ENCODE measurements at places on chromosomes 2 and 18.
A peak's percentile ranks its signal among the peaks of the same experiment; 100 is the strongest.

GRCh38 chr18:378079-378478, 110.2 kb upstream of the THOC1 start:
- no peak for DNase-seq

DNA sequence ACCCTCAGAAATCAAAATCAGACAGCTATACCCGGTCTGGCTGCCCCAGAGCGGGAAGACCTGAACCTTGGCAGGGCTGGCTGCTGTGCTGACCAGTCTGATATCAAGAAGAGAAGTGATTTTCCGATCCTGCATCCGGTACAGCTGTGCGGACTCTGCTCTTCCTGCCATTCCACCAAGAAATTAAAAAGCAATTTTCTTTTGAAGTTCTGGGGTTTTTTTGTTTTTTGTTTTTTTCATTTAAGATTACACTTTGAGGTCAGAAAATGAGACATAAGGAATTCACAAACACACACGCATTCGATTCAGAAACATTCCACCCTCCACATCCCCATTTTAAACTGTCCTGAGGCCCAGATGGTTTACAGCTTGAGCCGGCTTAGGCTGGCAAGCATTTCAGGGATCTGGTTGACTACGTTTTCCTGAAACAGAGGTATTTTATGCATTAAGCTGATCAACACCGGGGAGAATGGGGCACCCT, 156.5 kb downstream of the COL6A3 start:
- DNase-seq: no peak

DNA sequence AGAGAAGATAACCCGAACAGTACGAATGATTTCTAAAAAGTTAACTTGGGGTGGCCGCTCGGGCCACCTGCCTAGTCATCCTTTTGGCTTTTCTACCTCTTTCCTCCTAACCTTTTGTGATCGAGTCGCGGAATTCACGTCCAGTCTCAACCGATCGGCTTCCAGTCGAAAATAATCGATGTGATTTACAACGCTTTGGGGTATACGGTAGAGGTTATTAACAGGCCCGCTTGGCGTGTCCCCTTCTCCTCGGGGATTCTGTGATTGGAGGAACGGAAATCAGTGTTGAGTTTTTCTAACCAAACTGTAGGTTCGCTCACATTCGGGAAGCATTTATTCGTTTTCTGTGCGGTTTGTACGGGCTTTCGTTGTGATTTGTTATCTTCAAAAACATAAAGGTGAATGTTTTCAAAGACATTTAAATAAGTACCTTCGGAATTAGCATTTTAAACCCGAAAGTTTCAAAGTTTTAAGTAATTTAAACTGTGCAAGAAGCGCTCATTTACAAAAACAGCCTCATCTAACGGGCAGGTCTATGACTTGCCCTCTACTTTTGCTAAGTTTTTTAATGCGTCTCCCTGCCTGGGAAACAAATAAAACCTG, 588 bp upstream of the FOXI3 start:
- DNase-seq: peak; percentile 50

GRCh38 chr2:141694180-141694579, 436.6 kb downstream of the LRP1B start:
- no peak for DNase-seq

DNA sequence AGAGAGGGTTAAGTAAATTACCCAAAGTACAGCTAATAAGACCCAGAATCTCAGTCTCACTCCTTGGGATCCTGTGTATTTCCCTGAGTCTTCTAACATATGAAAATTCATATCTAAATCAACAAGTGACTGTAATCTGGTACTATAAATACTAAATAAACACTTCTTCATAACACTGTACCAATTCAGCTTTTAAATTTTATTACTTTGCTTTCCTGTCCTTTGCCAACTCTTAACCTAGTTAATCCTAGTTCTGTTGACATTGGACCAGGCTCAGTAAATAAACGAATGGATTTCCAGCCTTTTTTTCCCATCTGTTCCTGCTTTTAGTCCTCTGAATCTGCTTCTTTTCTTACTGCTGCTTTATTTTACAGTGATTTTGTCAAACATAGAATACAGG, 13.8 kb downstream of the MRPL35 start:
- no peak for DNase-seq

- no peak for DNase-seq
Measured at GRCh38 chr2:119472749-119473148, 41.1 kb downstream of the TMEM37 start.

DNA sequence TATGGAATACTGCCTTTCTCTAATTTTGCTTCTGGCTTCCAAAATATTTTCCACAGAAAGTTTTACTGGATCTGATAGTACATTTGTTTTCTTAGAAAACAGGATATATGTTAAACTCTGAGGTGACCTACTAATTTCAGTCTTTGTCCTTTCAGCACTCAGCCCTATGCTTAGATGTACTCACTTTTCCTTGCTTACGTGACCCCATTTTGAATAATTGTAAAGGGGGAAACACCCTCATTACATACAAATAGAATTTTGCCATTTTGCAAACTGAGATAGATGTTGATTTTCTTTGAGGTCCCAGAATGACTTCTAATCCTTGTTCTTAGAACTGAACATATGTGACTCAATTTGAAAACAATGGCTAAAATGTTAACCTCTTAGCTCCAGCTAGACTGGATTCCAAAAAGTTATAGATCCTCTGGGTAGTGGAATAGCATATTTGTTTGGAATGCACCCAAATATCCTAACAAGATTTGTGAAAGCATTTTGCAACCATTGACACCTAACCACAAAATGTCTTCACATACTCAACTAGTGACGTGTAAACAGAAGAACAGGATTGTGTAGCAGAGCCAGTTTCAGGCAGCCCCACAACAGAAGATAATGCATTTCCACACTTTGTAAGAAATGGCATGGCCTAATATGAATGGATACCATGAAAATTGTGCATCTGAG, 44.8 kb upstream of the EHBP1 start:
- no peak for DNase-seq

GRCh38 chr2:171814883-171815282, 79.2 kb downstream of the SLC25A12 start:
- DNase-seq: no peak

DNA sequence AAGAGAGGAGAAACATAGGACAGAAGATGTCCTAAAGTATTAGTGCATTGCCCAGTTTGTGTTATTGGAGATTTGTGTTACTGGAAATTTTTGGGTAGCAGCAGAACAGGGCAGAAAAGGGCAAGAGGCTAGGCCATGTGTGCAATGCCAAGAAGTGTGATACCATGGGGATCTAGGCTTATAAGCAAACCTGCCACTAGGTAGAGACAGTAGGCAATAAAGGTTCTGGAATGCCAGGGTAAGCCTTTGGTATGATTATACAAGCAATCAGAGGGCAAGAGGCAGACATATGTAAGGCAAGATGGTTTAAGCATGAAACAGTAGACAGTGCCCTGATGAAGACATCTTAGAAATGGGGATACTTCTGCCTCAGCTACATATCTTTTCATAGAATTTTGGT, 12.3 kb upstream of the CERS6 start:
- no peak for DNase-seq

- no peak for DNase-seq
Measured at GRCh38 chr2:101901241-101901640, 90.5 kb upstream of the IL1R2 start.

DNA sequence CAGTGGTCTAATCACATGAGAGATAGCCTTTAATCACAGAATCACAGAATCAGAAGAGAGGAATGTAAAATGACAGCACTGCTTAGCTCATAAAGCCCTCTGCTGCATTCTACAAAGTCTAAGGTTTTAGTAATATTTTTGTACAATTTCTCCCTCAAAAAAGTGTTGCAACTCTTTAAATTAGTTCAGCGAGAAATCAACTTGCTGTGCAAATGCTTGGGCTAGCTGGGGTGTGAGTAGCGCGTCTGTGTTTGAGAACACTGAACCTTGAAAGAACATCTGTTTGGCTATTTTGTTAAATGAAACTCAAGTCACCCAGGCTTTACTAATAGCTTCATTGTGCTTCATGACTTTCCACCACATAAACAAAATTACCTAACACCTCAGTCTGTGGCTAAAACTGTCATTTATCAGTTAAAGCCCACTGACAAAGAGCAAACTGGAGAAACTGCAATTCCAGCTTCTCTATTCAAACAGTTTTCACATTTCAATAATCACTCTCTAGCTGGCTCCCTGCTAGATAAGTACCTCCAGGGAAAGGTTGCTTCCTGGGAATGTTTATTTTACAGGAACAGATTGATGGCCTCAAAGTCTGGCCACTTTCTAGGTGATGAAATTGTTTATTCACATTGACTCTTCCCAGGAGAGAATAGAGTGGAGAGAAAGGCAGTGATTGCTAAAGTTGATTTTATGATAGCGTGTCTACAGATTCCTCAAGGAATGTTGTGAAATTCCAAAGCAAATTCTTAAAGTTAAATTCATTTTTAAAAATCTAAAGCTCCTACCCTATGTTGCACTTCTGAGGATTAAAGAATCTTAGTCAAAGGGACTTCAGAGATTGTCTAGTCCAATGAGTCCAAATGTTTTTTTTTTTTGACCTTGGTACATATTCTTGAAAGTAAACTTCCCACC, 36.0 kb upstream of the STAT1 start:
- DNase-seq: no peak

GRCh38 chr2:219718066-219718465, 90.6 kb downstream of the SLC4A3 start:
- DNase-seq: no peak

- no peak for DNase-seq
Measured at GRCh38 chr18:78303519-78304191, 676.0 kb upstream of the SALL3 start.

DNA sequence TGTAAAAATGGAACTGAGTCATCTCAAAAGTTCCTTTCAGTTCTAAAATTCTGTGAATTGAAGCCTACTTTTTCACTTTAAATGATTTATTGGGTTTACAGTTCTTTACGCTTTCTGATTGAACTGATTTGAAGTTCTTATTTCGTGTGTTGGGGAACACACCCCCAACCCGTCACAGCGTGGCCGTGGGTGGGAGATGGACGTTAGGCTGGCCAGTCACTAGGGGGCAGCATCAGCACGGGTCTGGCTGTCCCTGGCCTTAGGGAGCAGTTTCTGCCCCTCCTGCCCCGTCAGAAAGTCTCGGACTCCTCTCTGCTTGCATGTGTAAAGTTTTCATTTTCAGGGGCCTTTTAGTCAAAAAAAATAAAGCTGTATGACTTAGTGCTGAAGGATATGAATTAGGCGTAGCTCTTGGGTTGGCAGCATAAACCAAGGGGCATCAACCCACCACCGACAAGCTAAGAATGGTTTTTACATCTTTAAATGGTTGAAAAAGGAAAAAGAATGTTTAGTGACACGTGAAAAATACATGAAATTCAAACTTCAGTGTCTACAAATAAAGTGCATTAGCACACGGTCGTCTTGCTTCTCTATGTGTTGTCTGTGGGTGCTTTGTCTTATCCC, 63.4 kb downstream of the ZCCHC2 start:
- peak; percentile 91 for DNase-seq

DNA sequence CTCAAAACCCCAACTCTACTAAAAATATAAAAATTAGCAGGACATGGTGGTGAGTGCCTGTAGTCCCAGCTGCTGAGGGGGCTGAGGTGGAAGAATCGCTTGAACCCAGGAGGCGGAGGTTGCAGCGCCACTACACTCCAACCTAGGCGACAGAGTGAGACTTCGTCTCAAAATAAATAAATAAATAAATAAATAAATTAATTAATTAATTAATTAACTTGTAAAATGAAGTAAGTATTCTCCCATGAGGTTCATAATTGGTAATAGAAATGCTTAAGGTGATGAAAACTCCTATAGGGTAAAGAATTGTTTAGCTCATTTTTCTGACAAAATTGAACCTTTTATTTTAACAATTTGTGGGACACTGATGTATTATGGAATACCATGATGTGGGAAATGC, 230.8 kb downstream of the TMEM182 start:
- DNase-seq: no peak

DNA sequence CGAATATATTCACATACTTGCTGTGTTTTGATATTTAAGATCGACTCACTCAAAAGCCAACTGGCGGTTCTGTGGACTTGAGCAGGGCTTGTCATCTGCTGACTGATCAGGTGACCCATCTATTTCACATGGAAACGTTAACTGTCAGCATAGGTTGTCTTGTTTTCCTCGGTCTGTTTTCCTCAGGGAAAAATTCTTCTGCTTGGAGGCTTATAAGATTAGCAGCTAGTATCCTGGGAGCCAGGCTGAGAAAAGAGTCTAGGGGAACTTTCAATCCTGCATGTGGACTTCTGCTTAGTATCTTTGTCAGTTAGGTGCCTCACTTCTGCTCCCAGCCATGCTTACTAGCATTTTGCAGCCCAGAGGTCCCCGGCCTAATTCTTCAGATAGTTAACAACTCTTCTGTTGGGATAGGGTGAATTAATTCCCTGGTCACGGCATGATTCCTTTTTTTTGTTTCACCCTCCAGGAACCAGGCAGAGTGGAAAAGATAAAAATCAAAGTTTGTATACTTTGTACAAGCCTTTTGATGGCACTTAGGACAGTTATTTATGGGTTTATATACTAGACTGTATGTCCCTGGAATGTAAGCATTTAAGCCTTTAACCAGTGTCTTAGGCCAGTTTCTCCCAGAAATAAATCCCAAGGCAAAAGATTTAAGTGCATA, 226.0 kb downstream of the GULP1 start:
- no peak for DNase-seq

DNA sequence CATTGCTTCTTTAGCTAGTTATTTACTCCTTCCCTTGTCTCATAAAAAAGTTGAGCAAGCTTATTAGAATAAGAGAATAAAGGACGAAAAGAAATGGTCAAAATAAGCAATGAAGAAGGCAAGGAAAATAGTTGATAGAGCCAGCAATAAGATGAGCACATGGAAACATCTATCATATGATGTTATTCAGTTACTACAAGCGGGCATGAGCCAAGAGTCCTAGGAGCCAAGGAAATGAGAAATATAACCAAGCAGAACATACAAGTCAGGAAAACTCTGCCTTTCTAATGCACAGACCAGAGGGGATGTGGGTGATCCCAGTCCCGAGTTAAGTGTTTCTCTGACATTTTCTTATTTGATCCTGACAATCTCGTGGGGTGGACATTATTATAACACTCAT, 33.9 kb downstream of the INO80C start:
- no peak for DNase-seq

- DNase-seq: no peak
Measured at GRCh38 chr2:10123281-10123680, 742 bp downstream of the RRM2 start.

DNA sequence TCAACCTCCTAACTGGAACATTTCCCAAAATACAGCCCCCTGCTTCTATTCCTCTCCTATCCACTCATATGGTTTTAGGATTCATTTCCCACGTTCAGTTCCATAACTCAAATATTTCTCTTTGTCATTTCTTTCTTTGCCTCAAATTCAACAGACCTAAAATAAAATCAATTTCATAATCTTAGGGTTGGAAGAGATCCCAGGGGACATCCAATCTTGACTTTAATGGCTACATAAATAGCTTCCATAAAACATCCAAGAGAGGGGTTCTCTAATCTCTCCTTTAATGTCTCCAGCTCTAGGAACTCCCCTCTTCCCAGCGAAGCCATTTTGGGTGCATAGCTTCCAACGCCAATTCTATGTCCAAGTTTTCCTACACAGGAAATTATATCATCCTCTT, 33.8 kb downstream of the RBKS start:
- no peak for DNase-seq

DNA sequence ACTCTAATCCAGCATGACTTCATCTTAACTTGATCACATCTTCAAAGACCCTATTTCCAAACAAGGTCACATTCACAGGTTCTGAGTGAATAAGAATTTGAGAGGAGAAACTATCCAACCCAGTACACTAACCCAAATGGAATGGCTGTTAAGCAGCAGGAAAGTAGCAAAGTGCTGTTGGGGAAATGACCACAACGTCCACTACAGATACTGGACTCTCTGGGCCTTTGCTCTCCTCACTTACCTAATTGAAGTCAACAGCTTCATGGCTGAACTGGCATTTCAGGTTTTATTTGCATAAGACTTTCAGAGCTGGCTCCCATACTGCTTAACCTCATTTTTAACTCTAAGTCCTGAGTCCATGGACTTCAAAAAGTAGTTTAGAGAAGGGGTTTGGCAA, 38.0 kb upstream of the ACVR2A start:
- DNase-seq: no peak
